T-helper 22 cell (primary cell): ENCODE measurements at places on chromosomes 6 and 20.

DNA sequence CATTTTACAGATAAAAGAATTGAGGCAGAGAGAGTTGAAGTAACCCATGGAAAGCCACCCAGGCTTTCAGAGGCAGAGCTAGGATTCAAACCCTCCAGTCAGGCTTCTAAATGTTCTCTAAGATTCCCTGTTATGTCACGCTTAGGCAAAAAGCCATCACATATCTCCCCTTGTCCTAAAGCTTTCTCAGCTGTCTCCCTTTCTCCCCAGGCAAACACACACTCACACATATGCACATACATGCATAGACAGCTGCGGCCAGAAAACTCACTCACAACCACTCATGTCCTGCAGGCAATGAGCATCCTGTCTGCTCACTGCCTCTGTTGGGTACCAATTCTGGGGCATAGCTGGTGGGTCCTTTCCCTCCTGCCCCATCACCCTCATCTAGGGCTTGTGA, 595.9 kb upstream of the CHD6 start:
- DNase-seq: no peak

DNA sequence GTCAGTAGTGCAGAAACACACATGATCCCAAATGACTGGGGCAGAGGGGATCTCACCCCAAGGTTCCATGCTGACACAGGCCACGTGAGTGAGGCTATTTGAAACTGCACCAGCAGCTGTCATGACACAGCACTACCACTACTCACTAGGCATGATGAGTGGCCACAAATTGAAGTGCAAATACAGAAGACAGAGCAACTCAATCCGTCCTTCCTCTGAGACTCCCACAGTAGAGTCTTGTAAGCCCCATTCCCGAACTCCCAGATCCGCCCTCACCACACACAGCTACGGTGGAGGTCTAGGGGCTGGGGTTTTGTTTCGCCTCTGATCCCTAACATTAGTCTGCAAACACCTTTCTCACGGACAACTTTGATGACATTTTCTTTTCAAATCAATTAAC, 113.3 kb upstream of the NUP153 start:
- DNase-seq: no peak

- DNase-seq: no peak
Measured at GRCh38 chr6:31194061-31194834, 23.8 kb upstream of the POU5F1 start.

DNA sequence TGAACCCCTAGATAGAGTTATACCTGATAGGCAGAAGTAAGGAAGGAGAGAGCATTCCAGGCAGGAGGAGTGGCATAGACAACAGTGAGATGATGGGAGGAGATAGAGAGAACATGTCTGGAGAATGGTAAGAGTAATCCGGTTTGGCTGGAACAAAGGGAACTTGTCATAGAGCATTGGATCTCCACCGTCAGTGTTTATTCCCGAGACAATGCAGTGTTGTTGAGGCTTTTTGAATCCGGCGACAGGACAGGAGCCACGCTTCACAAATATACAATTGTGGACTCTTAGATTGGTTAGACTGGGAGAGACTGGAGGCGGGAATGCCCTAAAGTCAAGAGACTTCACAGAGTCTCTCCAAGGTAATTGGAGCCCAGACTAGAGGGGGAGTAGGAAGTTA, 119.8 kb downstream of the ANKS1A start:
- DNase-seq: no peak

- DNase-seq: no peak
Measured at GRCh38 chr6:100202417-100203194, 208.6 kb upstream of the MCHR2 start.

DNA sequence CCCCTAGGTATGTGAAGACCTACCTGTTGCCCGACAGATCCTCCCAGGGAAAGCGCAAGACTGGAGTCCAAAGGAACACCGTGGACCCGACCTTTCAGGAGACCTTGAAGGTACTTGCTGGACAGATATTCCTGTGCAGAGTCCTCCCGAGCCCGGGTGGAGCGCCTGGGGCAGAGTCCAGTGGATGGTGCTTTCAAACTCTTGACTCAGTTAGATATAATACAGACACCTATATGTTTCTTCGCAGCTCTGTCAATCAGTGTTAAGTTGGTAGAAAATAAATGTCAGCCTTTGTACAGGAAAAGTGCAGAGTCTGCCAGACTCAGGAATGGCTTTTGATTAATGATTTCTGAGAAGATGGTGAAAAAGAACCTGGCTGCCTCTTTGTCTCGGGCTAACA, 67.2 kb downstream of the EZR start:
- DNase-seq: no peak

- DNase-seq: no peak
Measured at GRCh38 chr6:26473429-26473757, 15.6 kb downstream of the BTN2A1 start.
